ENCODE measurements at places on chromosomes 7 and 10. TPM values are rescaled to one million over a fixed set of nuclear protein-coding genes. Genes with fewer than 3 reads are reported as not detected.
A peak's percentile ranks its signal among the peaks of the same experiment; 100 is the strongest.

The RAPGEF5 gene
- total RNA-seq: 83.7 TPM

The MYL10 gene
- total RNA-seq: 20.9 TPM

The SYT15 gene
- 1.1 TPM for total RNA-seq

The TBX20 gene
- not detected for total RNA-seq

The LIPJ gene
- total RNA-seq: 0.21 TPM

DNA sequence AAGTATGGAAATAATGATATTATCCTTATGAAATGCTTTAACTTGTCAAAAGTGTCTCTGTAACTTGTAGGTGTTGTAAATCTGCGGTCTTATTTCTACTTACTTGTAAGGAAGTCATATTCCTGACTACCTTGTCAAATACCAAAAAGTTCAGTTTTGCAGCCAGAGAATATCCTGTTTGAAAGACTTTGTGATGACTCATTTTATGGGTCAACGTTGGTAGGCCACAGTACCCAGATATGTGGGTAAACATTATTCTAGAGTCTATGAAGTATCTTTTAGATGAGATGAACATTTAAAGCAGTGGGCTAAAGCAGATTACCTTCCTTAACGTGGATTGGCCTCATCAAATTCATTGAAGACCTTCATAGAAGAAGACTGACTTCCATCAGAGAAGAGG, 195.3 kb downstream of the PPP1R9A start:
- DNase-seq: no peak

DNA sequence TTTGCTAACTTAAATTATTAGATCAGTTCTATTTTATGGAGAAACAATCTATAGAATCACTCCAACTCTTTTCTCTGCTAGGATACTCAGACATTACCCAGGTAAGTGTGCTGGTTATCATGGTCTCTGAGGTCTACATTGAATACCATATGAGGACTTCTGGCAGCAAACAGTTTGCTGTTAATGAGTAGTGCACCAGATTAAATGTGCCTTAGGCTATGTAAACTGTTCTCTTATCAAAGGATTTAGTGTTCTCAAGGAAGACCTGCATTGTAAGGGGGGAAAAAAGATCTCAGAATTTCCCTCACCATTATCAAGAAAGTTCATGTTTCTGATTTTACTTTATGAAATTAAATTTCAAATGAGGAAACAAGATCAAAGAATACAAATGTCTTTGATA, 107.5 kb downstream of the ITGB8 start:
- no peak for DNase-seq

DNA sequence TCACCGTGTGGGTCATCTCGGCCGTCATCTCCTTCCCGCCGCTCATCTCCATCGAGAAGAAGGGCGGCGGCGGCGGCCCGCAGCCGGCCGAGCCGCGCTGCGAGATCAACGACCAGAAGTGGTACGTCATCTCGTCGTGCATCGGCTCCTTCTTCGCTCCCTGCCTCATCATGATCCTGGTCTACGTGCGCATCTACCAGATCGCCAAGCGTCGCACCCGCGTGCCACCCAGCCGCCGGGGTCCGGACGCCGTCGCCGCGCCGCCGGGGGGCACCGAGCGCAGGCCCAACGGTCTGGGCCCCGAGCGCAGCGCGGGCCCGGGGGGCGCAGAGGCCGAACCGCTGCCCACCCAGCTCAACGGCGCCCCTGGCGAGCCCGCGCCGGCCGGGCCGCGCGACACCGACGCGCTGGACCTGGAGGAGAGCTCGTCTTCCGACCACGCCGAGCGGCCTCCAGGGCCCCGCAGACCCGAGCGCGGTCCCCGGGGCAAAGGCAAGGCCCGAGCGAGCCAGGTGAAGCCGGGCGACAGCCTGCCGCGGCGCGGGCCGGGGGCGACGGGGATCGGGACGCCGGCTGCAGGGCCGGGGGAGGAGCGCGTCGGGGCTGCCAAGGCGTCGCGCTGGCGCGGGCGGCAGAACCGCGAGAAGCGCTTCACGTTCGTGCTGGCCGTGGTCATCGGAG, 1.8 kb downstream of the ADRA2A start:
- DNase-seq: peak; percentile 9

GRCh38 chr7:32470871-32471270, 19.3 kb downstream of the LSM5 start:
- no peak for DNase-seq

- DNase-seq: no peak
Measured at GRCh38 chr7:140552240-140552679, 73.0 kb upstream of the MKRN1 start.

- DNase-seq: no peak
Measured at GRCh38 chr10:12200850-12201249, 4.9 kb downstream of the CDC123 start.

DNA sequence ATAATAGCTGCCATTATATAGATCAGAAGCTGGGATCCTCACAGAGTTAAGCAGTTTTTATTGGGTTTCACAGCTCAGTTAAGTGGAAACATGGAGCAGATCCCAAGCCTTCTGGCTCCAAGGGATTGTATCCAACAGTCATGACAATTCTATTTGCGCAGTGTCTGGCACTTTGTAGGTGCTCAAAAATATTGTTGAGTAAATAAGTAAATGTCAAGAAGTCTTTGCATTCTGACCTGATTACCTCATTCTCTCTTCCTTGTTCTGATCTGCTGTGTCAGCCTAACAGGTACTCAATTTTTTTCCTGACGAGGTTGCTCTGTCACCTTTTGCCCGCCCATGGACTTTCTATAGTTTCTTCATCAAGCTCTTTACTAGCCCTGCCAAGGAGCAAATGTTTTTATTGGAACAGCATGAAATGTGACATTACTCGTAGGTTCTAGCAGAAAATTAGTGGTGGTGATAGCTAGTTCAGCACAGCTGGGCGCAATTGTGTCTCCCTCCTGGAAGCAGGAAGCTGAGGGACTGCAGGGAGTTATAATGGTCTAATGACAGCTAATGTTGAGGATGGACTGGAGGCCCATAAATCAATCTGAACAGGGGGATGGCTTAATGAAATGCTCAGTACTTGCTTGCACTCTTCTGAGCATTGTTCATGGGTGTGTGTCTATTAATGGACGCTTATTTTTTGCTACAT, 680.2 kb downstream of the CCSER2 start:
- peak; percentile 5 for DNase-seq
